ENCODE measurements at places on chromosomes 5 and 9.

DNA sequence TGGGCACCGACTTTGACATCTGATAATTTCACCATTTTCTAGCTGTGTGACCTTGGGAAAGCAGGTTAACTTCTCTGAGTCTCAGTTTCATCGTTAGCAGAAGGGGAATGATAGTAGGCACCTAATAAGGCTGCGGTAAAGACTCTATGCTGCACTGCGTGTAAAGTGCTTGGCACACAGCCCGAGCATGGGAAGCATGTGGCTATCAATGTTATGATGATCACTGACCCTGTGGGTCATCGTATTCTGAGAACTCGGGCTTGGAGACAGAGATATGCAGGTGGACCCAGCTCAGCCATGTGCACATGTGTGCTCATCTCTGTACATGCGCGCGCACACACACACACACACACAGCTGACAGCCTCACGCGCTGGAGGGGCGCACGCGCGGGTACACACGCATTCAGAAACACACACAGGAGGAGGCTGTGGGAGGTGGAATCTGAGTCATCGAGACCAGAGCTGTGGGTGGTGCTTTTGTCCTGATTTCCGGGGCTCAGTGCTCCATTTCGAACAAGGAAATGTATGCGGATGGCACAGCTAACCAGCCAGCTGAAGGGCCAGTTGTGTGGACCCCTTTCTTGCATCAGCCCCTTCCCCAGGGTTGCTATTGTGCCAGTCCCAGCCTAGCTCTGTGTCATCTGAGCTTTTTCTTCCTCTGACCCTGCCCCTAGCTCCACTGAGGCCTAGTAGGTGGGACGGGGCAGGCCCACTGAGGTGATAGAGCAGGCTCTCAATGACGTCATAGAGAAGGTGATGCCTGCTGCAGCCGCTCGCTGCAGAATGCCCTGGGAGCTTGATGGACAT is 11.1 kb upstream of the ARAP3 start:
- DNase-seq = no peak

DNA sequence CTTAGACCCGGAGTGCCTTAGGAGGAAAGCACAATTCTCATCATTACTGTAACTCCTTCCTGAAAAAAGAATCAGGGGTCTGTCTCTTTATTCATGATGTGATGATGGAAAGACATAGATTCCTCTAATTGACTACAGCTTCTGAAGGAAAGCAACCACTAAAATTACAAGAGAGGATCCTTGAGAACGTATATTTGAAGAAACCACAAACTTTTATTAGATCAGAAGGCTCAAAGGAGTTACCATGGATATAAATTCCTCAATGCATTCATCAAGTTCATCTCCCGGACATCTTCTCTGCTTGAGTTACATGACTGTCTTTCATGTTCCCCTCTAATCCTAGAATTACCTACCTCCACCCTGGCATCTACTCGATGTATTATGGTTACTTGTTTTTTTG is 104.1 kb upstream of the PAPPA start:
- no peak for DNase-seq

DNA sequence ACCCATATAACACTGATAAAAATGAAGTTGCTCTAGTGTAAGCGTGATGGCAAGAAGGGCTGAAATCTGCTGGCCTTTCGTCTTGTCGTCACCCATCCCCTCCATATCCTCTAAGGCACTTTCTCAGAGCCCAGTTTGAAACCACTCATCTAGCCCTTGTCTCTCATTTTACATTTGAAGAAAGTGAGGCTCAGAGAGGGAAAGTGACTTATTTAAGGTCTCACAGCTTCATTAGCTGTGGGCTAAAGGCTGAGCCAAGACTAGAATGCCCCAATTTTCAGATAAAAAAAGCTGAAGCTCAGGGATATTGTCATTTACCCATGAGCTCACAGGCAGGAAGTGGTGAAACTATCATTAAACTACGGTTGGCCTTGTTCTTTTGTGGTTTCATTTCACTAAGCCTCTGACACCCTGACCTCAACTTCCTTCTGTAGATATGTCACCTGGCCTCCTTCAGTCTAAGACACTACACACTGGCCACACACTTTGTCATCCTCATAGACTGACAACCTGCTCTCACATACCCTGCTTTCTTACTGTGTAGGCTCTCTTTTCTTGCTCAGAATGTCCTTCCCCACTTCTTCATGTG is 176.7 kb upstream of the DMAC1 start:
- no peak for DNase-seq

- DNase-seq = no peak
Measured at GRCh38 chr5:58496488-58496887, 5.3 kb downstream of the GAPT start.

DNA sequence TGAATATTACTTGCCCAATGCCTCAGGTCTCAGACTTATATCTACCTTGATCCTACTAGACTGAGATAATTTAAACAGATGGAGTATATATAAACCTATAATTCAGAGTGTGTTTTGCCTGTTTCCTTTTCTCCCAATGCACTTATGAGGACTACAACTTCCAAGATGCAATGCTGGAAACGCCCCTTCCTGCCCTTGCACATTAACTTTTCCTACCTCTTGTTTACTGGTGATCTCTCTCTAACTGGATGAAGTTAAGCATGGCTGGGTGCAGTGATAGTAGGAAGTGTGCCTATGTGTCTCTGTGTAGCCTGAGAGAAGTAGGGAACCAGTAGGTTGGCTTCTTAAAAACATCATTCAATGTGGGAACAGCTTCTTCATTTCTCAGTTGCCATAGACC is 115.2 kb downstream of the SVEP1 start:
- DNase-seq = peak; percentile 6

DNA sequence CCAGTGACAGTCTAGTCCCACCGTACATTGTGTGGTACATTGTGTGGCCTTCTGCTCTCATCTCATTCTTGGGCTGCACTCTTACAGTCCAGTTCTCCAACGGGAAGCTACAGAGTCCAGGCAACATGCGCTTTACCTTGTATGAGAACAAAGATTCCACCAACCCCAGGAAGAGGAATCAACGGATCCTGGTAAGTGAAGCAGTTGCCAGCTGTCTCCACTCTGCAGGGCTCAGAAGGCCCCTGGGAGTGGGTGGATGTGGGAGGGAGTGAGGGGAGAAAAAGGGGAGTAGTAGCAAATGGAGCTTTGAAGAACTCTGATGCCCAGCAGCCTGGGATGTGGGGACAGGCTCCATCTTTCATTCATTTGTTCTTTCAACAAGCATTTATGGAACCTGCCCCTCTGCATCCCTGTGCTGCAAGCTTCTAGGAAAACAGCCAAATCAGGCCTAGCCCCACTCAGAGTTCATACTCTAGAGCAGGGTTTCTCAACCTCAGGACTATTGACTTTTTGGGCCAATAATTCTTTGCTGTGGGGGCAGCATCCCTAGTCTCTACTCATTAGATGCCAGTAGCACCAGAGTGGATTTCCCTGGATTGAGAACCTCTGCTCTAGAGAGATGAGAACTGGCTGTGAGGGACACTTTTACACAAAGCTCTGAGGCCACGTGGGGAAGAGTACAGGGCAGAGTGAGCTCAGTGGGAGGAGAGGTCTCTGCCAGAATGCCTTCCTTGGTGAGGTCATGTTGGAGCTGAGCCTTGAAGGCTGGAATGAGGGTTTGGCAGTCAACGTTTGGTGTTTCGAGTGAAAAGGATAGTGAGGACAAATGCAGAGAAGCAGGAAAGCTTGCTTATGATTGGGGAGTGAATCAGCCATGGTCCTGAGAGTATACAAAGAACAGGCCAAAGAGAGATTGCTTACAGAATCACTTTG is 1.1 kb downstream of the POLR1E start:
- DNase-seq = no peak

DNA sequence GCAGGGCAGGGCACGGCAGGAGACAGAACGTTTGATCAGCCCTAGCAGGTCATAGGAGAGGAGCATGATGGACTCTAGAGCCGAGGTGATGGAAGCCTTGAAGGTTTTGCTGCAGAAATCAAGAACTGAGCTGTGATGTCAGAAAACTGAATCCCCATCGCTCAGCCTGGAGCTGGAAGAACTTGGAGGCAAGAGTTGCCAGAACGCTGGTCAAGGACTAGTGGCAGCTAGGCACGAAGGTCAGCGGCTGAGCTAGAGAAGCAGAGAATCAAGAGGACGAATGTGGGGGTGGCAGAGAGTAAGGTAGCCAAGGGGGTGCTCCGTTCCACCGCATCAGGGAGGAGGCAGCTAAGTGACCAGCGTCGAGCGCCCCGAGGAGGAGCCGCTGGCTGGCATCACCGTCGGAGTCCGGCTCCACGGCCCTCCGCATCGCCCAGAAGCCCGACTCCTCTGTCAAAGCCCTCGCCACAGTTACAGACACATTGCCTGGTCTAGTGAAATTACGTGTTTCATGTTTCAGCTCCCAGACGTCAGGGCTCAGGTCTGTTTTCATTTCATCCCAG is 1.2 kb upstream of the GALNT10 start:
- DNase-seq = no peak

- no peak for DNase-seq
Measured at GRCh38 chr5:72999916-73000315, 44.1 kb downstream of the FCHO2 start.

- no peak for DNase-seq
Measured at GRCh38 chr5:57741336-57741735, 258.7 kb upstream of the ACTBL2 start.

GRCh38 chr9:91777292-91777830 is 172.7 kb downstream of the ROR2 start:
- DNase-seq = no peak

GRCh38 chr5:143495110-143495509 is 91.6 kb upstream of the NR3C1 start:
- no peak for DNase-seq

GRCh38 chr5:174999581-174999980 is 275.2 kb downstream of the MSX2 start:
- DNase-seq = no peak

GRCh38 chr5:179275381-179275878 is 69.8 kb downstream of the ADAMTS2 start:
- DNase-seq = no peak

- peak; percentile 87 for DNase-seq
Measured at GRCh38 chr9:529731-530130, 311.8 kb upstream of the DMRT1 start.

- DNase-seq = no peak
Measured at GRCh38 chr5:122165559-122166078, 36.3 kb downstream of the ZNF474 start.

- no peak for DNase-seq
Measured at GRCh38 chr5:14700478-14701436, 36.2 kb downstream of the OTULIN start.

- peak; percentile 48 for DNase-seq
Measured at GRCh38 chr5:96745844-96746531, 61.8 kb downstream of the ERAP1 start.

DNA sequence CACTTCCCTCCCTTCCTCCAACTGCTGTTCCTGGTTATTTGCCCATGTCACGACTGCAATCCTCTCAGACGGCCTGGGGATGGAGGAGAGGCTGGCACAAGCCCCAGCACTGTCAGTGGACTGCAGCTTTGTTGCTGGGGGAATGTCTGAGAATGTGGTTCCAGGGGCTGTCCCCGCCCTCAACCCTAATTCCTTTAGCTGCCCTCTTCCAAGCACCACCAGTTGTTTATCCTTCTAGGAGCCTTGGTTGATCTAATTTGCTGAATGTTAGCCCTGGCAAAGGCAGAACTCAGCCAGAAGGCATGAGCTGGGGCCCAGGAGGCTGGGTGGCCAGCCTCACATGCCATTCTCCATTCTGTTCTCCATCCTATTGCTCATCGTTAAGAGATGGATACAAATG is 51.6 kb downstream of the ADAM19 start:
- DNase-seq = no peak

DNA sequence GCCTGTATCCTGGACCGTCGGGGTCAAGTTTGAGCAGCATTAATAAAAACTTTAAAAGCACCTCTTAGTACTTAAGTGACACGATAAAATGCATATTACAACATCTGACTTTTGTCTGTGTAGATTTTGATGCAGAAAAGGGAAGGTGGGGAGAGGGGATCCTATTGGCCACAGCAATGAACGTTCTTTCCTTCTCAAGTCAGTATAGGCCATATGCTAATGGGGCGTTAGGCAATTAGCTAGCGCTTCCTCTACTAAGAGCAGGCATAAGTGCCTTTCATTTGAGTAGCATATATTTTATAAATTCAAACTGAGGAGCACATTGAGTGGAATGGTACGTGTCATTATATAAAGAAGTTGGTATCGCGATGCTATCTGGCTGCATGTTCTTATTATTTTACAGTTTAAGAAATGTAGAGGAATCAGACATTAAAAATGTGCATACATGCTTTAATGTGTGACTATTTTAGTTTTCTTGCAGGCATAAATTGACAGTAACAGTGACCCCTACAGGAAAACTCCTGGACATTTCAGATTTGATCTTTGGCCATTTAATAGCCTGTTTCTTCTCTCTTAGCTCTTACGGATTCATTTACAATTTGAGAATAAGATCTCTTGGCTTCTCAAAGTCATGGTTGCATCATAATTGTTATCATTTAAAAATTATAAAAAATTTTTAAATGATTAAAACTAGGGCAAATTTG is 1.1 kb upstream of the GNA14 start:
- peak; percentile 10 for DNase-seq

DNA sequence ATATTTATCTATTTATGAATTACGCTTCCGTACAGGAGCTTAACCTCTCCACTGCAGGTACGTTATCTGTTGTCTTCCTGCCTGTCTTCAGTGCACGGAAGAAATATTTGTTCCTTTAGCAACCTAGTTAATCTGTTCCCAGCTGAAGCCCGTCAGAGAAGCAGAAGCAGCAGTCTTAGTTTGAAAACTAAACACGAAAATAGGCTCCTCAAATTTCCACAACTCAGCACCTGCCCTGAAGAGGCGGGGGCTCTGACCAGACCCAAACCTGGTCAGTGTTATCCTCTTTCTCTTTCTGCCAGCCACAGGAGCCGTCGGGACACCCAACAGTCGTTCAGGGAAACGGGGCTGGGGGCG is 462 bp downstream of the NUDCD2 start:
- peak; percentile 36 for DNase-seq

DNA sequence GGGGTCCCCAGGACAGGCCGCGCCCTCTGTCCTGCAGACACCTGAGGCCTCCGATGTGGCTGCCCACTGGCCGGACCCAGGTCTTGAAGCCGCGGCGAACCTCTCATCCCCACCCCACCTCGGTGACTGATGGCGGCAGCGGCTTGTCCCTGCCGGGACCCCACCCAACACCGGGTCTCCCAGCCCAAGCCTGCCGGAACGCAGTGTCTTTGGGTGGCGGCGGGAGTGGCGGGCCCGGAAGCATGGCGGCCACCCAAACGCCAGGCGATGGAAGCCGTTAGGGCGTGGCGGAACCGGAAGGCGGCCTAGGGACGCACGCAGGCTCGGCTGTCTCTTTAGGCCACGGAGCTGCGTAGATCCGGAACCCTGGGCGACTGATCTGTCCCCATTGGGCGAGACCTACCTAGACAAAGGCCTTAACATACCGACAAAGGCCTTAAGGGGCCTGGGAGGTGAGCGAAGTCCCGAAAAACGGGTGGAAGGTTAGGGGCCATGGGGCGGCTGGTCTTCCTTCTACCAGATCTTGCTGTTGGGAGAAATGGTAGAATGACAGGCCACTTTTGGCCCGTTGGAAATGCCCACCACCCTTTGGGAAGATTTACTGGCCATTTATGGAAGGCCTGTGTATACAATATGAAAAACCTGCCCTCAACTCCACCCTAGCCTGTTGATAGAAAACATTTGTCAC is 94.6 kb upstream of the SMC2 start:
- no peak for DNase-seq

All from NCI-H2171 treated with DMSO at 0.1 percent for 48 hours (cell line).